ENCODE measurements at places on chromosomes 4 and X. TPM values are rescaled to one million over a fixed set of nuclear protein-coding genes. Genes with fewer than 3 reads are reported as not detected.

CDS1 gene
- 17.9 TPM for total RNA-seq

F8A3 gene
- total RNA-seq, result 3.5 TPM

DNA sequence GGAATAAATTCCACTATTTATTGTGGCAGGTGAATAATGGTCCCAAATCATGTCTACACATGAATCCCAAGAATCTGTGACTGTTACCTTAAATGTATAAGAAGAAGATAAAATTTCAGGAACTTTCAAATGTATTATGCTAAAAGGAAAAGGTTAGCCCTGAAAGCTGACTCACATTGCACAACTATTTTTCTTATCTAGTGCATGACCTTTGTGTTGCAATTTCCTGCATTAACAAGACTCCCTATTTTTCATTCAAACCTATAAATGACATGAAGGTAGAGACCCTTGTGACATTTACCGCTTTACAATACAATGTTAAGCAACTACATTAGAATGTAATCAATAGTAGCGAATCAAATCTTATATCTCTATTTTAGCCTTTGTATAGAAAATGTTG is 36.7 kb downstream of the UBQLN2 start:
- DNase-seq, result no peak

- DNase-seq, result no peak
Observed at GRCh38 chrX:123871309-123871708, 11.5 kb downstream of the XIAP start.

- DNase-seq, result no peak
Observed at GRCh38 chrX:113058634-113059033, 218.0 kb upstream of the AMOT start.

PRDM8 gene
- total RNA-seq, result 8.3 TPM

Measured in ureter (tissue), 1 donor.